Hematopoietic multipotent progenitor cell treated with erythropoietin and hydrocortisone succinate and interleukin-3 and kit ligand, for 8 days (in vitro differentiated cells): ENCODE measurements at places on chromosomes 16 and 17.

GRCh38 chr17:51848451-51848850 lies 310.1 kb downstream of the CA10 start:
- no peak for DNase-seq

- no peak for DNase-seq
Measured at GRCh38 chr16:72894293-72895151, 153.4 kb downstream of the ZFHX3 start.

- peak; percentile 67 for DNase-seq
Measured at GRCh38 chr17:64780096-64781013, 118.2 kb upstream of the SMURF2 start.

DNA sequence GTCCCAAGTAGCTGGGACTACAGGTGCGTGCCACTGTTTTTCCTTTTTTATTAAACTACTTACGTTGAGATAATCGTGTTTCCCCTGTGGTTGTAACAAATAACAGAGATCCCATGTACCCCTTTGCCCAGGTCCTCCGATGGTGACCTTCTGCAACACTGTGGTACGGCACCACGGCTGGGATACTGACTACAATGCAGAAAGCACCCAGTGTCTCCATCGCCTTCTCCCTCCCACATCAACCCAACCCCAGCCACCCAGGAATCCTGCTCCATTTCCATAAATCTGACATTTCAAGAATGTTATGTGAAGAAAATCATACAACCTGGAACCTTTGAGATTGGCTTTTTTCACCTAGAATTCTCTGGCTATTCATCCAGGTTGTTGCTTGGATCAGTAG lies 22.1 kb downstream of the MPRIP start:
- DNase-seq: no peak

DNA sequence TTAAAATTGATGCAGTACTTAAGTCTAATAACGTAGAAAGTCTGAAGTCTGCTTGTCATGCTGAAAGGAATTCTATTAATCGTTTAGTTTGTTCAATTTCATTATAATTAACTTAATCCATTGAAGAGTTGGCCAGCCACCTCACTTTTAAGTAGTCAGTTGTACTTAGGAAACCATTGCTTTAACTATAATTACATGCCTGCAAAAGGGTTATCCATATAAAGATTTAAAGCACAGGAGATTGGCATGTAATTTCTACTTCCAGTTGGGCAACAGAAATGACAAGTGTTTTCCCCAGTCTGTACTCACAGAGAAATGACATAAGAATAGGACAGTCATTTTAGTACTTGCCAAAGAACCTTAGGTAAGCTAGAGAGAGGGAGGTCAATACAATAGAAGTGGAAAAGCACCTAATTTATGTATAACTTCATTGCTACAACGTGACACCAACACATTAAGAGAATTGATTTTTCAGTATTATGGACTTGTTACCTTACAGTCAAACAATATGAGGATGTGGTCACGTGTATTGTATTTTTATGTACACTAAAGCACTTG lies 3.7 kb upstream of the USP32 start:
- DNase-seq: no peak

GRCh38 chr17:73494950-73495349 lies 149.3 kb downstream of the SDK2 start:
- no peak for DNase-seq

DNA sequence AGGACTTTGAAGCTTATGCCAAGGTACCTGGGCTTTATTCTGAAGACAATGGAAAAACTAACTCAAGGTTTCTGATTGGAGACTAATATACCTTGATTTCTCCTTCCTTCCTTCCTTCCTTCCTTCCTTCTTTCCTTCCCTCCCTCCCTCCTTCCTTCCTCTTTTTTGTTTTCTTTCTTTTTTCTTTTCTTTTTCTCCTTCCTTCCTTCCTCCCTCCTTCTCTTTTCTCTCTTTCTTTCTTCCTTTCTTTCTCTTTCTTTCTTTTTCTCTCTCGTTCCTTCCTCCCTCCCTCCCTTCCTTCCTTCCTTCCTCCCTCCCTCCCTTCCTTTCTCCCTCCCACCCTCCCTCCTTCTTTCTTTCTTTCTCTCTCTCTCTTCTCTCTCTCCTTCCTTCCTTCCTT lies 98.6 kb upstream of the AXIN2 start:
- no peak for DNase-seq

GRCh38 chr17:3692346-3692745 lies 3.6 kb downstream of the P2RX5 start:
- DNase-seq: no peak

DNA sequence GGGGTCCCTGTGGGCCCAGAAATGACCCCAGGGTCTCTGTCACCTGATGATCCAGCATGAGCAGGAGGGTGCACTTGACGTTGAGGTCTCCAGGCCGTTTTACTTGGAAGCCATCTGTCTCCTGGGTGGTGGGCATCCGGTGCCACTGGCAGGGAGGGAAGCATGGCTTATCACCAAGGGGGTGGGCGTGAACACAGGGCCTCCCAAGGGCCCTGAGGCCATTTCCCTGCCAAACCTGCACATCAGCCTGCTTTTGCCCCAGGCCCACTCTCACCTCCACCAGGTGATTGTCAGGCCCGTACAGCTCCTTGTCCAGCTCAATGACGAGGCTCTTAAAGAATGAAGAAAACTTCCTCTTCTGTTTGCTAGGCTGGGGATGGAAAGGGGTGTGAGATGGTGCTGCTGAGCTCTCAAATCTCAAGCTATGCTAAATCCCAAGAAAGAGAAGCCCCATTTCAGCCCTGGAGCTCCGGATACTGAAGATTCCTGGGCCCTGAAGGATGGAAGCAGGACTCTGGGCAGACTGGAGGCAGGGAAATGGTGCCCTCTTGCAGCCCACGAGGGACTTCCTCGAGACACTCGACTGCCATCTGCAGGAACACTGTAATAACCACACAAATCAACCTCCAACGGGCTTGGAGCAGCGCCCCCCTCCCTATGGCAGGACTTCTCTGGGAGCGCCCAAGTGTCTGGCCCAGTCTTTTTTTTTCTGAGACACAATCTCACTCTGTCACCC lies 7.1 kb upstream of the FTSJ3 start:
- DNase-seq: peak; percentile 82

GRCh38 chr16:31453255-31454204 lies 5.8 kb upstream of the ARMC5 start:
- DNase-seq: peak; percentile 78

DNA sequence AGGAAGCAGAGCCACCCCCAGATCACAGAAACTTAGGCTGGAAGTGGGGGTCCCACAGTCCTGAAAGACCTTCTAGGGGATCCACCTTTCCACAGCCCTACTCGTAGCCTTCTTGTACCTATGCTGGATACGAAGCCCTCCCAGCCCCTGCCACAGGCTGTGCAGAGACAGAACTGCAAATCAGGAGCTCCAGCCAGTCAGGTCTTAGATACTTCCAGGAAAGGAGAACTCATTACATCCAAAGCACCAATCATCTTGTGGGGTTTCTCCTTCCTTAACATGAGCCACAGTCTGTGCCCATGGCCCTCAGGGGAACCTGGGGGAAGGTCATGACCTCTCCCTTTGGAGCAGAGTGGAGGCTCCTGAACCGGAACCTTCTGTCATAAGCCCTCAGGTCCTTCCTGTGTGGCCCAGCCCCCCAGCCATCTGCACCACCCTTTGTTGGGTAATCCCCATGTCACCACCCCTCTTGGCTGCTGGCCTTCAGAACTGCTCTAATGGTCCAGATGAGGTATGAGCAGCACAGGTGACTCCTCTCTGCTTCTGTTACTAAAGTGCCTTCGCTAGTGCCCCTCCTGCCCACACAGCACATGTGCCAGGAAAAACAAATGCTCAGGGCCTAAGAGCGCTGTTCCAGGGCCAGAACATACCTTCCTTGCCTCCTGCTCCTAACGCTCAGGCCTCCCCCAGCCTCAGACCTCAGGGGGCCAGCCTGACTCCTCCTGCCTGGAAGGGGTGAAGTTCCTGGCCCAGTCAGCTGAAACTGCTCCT lies 14.6 kb downstream of the SRCIN1 start:
- DNase-seq: no peak

DNA sequence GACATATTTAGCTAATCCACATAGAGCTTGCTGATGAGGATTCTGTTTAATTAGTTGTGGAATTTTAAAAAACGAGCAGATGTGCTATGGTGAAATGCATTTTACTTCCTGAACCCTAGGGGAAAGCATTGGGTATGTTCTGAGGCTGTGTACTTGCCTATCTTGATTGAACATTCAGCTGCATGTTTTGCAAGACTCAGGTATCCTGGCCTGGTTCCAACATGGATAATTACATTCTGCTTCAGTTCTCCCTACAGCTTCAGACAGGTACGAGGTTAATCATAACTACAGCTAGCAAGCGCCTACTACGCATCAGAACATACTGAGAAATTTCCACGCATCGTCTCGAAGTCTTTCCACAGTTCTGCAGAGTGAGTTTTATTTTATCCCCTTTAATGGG lies 77.0 kb downstream of the HS3ST2 start:
- no peak for DNase-seq

GRCh38 chr17:72518753-72519597 lies 398.2 kb downstream of the SOX9 start:
- DNase-seq: no peak

GRCh38 chr17:46027048-46027975 lies 28.3 kb downstream of the STH start:
- no peak for DNase-seq

DNA sequence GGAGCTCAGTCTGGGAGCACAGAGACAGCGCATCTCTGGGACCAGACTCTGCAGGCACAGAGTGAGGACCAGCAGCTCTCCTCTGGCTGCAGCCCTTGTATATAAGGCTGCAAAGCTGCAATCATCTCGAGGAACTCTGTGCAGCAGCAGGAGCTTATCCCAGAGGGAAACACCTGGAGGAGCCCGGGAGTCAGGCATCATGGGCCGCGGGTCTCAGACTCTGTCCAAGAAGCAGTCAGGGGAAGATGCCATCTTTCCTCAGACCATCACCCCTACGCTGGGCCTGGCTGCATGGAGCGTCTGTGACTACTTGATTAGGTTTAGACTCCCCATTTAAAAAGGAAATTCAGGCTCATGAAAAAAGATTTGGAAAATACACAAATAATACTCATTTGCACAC lies 122.0 kb downstream of the IRF8 start:
- DNase-seq: no peak

DNA sequence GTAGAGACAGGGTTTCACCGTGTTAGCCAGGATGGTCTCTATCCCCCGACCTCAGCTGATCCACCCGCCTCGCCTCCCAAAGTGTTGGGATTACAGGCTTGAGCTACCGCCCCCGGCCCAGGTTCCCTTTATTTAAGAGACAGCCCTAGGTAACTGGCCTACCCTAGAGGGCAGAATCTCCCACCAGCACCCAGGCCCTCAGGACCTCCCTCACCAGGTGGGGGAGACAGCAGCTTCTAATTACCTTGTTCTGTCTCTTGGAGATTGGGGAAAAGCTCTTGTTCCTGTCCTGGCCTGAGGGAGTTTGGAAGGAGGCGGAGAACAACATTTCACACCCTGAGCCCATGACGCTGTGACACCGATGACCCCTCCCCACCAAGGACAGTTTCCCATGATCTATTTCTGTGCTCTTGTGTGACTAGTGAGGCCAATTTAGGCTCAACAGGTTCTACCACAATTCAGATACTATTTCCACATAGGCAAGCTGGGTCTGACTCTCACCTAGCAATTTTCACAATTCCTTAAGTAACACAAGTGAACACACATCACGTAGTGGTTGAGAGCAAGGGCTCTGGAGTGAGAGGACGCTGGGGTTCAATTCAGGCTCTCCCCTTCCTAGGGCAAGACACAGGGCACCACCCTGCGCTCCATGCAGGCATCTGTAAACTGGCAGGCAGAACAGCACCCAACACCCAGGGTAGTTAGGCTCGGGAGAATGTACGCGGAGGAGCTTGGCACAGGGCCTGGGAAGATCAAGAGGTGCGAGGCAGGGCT lies 20.4 kb downstream of the HDAC5 start:
- DNase-seq: no peak

DNA sequence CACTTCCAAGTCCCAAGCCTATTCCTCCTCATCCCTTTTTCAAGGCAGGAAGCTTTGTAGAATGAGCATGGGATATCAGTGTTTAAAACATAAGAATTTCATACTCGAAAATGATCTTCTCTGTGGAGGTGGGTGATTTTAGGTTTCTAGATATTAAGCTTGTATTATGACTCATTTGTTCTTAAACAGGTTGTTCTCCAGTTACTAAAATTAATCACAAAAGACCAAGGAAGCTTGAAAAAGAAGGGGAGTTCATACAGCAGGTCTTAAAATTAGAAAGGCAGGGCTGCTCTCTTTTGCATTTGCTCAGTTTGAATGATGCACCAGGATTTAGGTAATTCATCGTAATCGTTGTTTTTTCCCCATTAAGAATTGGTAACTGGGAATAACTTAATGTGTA lies 208.7 kb downstream of the PRKCA start:
- DNase-seq: no peak

- DNase-seq: no peak
Measured at GRCh38 chr16:25571712-25572111, 120.0 kb upstream of the HS3ST4 start.

DNA sequence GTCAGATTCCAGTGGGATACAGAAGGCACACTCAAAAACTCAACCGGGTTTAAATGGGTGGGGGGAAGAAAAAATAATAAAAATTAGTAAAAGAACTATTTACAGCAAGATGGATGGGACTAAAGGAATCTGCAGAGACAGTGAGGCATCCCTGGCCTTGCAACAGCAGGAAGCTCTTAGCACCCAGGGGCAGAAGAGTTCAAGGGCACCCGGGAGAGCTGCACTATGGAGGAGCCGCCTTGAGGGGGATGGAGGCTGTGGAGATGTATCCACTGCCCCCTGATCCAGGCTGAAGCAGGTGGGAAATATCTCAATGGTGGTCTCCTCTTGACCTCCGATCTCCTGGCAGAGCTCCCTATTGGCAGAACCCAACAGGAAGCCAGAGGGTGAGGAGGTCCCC lies 69.4 kb upstream of the NFAT5 start:
- no peak for DNase-seq

DNA sequence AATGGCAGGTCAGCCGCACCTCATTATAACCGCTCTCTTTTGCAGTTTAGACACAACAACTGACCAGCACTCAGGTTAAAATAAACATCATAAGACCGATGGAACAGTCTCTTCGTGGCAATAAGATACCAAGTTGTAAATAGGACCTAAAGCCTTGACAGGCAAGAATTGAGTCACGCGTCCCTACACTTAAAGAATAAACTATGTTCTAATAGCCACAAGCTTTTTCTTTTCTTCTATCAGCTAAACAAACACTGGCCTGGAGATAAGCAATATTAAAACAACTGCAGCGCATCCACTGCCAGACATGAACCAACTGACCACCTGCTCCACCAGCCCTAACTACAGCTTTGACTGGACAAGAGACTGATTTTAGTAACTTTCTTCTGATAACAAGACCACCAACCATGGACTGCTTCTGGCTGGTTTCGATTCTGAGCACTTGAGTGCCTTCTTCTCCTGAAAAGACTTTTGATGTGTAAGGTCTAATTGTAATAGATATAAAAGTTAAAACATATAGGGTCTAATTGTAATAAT lies 17.5 kb downstream of the SLFN12L start:
- no peak for DNase-seq

GRCh38 chr17:4980644-4981216 lies 6.7 kb downstream of the CAMTA2 start:
- peak; percentile 64 for DNase-seq
